ENCODE measurements at places on chromosomes 11 and 22.

DNA sequence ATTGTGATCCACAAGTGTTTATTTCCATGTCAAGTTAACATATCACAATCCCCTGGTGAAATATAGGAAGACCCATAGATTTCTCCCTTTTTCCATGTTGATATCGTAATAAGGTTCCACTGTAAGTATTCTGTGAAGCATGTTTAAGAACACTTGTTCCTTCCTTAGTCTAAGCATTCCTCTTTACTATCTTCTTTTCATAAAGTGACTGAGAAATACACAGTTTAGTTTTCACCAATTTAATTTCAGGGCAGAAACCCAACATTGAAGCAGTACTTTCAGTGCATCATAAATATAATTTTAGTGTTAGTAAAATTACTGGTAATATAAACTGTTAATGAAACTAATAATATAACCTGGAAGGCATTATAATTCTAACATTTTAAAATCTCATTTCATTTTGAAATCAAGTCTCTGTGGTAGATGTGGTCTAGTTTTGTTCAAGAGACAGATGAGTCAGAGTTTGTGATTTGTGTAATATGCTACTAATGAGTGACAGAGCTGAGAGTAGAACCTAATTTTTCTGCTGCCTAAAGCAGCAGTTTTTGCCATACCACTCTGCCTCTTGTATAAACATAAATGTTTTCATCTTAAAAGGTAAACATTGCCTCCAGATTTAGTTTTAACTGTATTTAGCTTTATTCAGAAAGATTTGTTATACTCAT is 79.4 kb downstream of the ATM start:
- DNase-seq, result no peak

DNA sequence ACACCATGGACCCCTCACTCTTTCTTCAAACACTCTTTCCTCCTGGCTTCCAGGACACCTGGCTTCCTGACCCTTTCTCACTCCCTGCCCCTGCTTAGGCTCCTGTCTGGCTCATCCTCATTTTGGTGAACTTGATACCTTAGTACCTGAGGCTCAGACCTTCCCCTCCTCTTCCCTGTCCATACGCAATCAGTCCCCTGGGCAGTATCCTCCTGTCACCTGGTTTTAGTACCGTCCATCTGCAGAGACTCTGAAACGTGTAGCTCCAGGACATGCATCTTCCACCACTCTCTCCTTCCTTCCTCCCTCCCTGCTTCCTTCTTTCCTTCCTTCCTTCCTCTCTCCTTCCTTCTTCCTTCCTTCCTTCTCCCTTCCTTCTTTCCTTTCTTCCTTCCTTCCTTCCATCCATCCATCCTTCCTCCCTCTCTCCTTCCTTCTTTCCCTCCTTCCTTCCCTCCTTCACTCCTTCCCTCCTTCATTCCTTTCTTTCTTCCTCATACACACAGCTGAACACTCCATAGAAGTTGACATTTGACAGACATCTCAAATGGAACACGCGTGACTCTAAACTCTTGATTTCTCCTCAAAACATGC is 1488.6 kb downstream of the TBC1D22A start:
- no peak for DNase-seq

- no peak for DNase-seq
Observed at GRCh38 chr11:108680271-108680670, 15.4 kb downstream of the DDX10 start.

- DNase-seq, result no peak
Observed at GRCh38 chr11:61092280-61092766, 10.0 kb upstream of the CD5 start.

DNA sequence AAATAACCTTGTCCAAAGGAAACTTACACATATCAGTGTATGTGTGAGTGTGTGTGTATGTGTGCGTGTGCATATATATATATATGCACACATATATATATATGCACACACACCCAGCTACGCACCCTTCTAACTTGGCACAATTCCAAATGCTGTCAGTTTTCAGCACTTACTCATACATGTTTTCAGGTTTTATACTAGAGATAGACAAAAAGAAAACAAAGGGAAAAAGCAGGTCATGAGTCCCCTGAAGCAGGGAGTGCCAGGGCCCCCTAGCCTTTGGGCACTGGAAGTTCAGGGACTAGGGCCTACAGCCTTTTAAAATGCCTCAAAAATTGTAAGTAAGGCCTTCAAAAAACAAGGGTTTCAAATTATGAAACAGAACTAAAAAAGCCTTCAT is 265.4 kb downstream of the CADM1 start:
- DNase-seq, result no peak

GRCh38 chr22:23534851-23535717 is 45.0 kb downstream of the IGLL1 start:
- DNase-seq, result no peak

- no peak for DNase-seq
Observed at GRCh38 chr11:77753230-77753629, 67.3 kb downstream of the RSF1 start.

GRCh38 chr22:49950396-49950994 is 10.1 kb upstream of the PIM3 start:
- no peak for DNase-seq

DNA sequence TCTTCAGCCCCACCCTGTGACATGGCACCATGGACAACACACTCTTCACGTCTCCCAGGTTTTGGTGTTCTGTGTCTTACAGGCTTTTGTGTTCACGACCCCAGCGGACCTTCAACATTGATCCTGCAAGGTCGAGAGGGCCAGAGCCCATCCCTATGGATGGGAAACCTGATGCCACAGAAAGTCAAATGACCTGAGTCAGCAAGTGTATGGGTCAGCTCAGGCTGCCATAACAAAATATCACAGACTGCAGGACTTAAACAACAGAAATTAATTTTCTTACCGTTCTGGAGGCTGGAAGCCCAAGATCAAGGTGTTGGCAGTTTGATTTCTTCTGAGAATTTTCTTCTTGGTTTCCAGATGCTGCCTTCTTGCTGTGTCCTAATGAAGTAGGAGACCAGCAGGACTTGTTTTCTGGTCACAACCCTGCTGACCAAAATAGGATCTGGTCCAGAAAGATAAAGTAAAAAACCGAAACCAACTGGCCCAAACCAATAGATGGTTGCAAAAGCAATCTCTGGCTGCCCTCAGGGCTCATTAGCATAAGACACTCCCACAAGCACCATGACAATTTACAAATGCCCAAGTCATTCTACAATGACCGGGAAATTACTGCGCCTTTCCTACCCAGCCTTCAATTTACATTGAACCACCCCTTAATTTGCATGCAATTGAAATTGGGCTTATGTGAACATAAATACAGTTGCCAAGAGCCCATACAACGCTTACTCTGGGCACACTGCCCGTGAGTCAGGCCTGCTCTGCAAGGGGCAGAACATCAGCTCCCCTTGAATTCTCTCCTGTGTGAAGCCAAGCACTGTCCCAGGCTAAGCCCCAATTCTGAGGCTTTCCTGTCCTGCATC is 113.9 kb downstream of the RPS6KA4 start:
- no peak for DNase-seq

DNA sequence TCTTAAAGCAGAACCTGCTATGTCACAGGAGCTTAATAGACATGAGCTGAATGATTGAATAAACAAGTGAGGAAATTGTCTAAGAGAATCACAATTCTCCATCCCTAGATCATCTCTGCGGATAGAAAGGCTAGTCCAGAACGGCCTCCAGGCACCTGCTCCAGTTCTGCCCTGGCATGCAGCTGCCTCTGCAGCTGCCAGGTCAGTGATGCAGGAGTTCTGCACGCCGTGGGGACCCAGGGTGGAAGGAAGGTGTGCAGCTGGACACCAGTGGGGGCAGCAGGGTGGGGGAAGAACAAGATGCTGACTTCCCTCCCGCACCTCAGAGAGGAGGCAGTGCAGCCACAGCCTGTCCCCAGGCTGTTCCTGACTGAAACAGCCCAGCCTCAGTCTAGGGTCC is 192.1 kb upstream of the NCAM1 start:
- DNase-seq, result no peak

DNA sequence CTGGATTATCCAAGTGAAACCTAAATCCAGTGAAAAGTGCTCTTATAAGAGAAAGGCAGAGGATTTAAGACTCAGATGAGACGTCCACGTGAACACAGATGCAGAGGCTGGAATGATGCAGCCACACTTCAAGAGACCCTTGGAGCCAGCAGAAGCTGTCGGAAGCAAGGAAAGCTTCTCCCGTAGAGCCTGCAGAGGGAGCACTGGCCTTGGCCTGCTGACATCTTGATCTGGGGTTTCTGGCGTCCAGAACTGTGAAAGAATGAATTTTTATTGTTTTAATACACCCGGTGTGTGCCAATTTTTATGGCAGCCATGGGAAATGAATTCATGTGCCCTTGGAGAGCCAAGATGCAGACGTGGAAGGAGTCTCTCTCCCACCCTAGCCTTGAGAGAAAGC is 407.0 kb upstream of the B3GAT1 start:
- no peak for DNase-seq

DNA sequence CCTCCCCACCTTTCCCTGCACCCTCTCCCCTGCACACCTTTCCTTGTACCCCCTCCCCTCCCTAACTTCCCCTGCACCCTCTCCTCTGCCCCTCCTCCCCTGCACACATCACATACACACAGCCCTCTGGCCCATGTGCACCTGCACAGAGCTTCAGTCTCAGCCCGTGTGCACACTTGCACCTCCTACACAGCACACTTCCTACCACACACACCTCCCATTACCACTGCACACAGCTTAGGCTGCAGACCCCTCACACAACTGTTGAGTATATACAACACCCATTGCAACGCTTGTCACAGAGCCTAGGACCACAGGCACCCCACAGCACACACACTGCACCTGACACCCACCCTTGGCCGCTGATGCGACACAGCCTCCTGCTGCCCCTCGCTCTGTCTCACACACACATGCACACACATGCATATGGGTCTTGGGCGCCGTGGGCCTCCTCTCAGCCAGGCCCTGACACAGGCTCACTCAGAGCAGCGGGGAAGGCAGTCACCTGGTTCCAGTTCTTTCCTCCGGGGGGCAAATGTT is 411 bp downstream of the SIGIRR start:
- DNase-seq, result no peak

- no peak for DNase-seq
Observed at GRCh38 chr11:123116486-123116885, 54.5 kb upstream of the HSPA8 start.
